Inflammatory macrophage (primary cell): ENCODE measurements at places on chromosomes 12 and 14.

- no peak for DNase-seq
These were observed 580.2 kb downstream of the MED13L start for GRCh38 chr12:115697340-115697739.

DNA sequence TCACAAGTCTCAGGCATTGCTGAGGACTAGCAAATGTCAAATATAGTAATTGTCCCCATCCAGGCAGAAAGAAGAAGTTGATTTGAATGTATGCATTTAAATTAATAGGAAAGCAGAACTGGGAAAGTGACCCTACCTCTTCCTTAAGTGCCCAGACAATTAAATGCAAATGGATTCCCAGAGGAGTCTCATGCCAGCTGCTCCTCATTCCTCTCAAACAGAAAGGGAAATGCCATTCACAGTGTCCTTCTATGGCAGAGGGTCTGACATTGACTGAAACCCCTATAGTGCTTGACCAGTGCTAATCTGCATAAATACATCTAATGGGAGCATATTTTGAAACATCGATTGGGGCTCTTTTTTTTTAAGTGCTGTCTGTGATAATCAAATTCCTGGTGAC lies 292.4 kb upstream of the SEL1L start:
- no peak for DNase-seq

GRCh38 chr12:26274441-26275312 lies 79.3 kb downstream of the SSPN start:
- peak; percentile 99 for DNase-seq

GRCh38 chr12:70732287-70732686 lies 95.1 kb upstream of the PTPRB start:
- no peak for DNase-seq

GRCh38 chr12:12387501-12387900 lies 30.6 kb downstream of the BORCS5 start:
- no peak for DNase-seq

GRCh38 chr12:101850199-101850598 lies 19.4 kb upstream of the GNPTAB start:
- peak; percentile 58 for DNase-seq

DNA sequence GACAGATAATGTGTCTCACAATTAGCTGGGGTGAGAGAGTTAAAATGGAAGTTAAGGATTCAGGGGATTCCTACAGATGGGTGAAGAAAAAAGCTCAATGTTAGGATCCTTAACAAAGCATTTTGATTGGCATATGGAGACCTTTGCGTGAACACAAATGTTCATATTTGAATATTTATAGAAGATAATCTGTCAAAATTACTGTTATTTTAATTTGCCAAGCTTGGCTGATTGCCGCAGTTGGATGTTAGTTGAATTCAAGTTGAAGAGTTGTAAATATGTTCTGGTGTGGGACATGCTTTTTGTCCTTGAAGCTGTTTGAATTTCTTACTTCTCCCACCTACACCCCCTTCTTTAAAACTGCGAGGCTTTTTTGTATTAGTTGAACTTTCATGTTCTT lies 91.2 kb downstream of the FUT8 start:
- no peak for DNase-seq

- DNase-seq = no peak
These were observed 120.5 kb upstream of the RMST start for GRCh38 chr12:97342130-97342529.

DNA sequence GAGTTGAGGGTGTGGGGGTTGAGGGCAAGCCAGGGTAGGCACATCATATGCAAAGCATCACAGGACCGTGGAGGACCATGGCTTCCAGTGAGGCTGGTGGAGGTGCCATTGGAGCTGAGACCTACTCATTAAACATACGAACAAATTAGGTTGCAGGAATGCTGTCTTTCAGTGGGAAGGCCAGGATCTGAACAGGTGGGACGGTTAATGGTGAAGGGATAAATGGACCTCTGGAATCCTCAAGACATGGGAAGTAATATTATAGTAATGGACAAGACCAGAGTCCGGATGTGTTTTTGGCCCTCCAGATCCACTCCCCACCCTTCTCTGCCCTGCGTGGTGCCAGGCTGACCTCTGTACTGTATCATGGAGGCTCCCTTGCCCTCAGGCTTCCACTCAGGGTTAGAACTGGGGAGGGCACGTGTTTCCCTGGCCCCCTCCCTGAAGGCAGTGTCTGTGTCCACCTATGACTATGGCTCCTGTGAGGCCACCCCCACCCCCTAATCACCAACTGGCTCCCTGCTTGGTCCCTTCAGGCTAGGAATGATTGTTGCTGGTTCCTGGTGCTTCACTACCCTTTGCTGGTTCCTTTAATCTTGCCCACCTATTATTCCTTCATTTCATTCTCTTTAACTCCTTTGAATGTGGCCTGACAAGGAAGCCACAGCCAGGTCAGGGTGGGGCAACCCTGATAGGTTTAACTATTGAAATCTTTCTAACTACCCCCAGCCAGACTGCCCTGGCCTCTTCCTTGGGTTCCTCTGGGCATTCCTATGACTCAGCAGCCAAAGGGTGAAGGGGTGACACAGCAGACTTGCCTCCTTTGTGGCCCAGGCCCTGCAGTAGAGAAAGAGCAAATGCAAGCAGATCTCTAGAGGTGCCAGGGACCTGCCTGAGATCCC lies 10.7 kb downstream of the DHRS2 start:
- no peak for DNase-seq
